AG10803 (cell line): ENCODE measurements at places on chromosomes 12 and 14.

DNA sequence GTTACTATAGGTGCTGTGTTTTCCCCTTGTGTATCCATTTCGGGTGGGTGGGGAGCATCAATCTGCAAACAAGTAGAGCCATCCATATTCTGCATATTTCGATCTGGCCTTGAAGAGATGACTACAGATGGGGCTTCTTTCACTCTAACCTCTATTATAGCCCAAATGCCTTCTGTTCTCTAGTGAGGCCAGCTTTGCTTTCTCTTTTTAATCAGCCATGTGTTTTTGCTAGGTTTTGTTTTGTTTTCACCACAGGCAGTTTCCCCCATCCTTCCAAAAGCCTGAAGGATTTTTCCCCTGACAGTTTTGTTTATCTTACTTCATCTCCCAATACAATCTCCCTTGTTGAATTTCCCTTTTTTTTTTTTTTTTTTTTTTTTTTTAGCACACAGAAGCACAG is 224.1 kb downstream of the BTG1 start:
- DNase-seq = peak; percentile 4

- DNase-seq = no peak
Observed at GRCh38 chr12:73719223-73719622, 818.4 kb upstream of the ATXN7L3B start.

- peak; percentile 92 for DNase-seq
Observed at GRCh38 chr12:4997939-4998338, 45.7 kb upstream of the KCNA5 start.

DNA sequence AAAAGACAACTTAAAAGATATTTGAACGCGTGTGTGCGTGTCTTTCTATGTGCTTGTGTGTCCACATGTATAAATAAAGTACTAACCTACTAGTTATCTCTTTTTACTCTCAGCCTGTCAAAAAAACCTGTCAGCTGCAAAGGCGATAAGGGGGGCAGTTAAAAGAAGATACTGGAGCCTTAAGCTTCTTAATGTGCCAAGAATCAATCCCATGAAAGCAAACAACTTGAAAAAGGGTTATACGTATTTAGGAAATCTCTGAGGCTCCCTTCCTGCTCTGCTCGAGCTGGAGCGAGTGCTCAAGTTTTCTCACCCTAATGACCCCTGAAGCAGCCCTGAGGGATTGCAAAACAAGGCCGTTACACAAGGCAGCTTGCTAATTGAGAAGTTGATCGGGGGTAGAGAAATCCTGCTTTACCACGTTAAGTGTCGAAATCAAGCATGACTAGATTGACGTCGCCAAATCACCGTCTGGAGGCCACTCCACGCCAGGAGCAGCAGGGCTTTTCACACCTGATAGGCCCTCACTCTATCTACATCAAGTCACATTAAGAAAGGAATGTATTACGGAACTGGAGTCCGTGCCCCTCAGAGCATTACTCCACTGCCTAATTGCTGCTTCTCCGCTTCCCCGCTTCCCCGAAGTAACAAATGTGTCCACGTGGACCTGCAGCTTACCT is 32.4 kb downstream of the LMO3 start:
- DNase-seq = peak; percentile 41

- DNase-seq = no peak
Observed at GRCh38 chr12:114812858-114813761, 129.1 kb upstream of the TBX3 start.

DNA sequence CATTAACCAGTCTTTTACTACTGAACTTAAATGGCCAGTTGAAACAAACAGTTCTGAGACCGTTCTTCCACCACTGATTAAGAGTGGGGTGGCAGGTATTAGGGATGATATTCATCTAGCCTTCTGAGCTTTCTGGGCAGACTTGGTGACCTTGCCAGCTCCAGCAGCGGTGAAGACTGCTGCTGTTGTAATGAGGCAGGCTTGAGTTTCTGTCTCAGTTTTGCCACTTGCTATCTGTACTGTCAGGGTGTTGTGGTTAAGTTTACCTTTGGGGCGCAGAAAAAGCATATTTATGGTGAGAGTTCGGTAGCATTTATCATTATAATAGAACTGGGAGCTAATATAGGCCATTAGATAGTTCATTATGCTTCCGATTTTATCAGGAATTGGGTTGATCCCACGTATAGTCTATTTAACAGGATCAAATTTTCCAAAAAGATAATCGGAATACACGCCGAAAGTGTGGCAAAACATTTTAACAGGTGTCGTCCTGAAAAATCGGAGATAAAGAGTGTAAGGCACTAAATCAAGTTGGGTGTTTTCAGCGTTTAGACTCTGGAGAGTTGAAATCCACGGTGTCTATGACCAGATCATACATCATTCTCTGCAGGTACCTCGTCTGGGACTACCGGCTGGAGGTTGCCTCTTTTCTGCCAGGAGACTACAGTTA is 688 bp upstream of the NECAP1 start:
- no peak for DNase-seq

GRCh38 chr12:128259556-128260070 is 7.4 kb upstream of the TMEM132C start:
- no peak for DNase-seq

DNA sequence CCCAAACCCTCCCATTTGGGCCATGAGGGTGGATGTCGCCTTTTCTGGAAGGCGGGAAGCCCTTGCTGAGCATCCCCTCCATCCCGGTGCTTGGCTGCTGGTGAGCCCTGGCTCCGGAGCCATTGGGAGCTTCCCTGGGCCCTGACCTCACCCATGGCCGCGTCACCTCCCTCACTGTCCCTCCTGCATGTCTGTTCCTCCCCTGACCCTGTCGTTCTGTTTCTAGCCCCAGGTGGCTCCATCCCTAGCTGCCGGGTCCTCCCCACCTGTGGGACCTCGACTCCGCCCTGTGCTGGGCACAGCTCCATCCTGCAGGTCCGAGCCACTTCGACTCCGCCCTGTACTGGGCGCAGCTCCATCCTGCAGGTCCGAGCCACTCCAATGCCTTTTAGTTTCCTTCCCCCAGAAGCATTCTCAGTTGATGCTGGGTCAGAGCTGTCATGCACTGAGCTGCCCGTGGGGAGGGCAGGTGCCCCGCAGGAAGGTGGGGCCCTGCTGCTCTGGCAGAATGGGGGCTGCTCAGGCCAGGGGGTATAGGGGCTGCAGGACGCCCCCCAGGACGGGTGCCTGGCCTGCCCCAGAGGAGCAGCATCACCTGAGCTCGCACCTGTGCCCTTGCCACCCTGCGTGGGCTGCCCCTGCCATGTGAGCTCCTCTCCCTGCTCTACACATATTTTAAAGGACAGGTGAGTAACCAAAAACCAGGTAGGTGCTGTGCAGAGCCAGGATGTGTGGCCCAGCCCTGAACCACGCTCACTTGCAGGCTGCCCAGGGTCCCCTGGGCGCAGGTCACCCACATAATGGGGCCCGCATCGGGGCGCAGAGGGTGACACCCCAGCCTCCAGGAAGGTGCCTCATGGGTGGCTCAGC is 19.0 kb downstream of the NOC4L start:
- DNase-seq = no peak

DNA sequence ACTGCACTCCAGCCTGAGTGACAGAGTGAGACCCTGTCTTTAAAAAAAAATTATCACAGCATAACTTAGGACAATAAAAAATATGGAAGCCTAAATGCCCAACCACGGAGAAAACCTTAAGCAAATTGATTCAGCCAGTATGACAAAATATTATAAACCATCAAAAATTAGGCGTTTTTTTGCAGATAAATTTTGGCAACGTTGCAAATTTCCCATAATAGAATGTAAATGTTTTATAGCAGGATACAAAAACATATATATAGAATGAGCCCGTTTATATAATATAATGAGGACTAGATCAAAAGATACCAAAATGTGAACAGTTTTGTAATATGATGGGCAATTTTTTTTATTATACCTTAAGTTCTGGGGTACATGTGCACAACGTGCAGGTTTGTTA is 6.8 kb upstream of the EML5 start:
- no peak for DNase-seq

GRCh38 chr14:73743431-73743931 is 29.3 kb upstream of the PNMA1 start:
- DNase-seq = peak; percentile 44

- DNase-seq = no peak
Observed at GRCh38 chr14:58769011-58769643, 131.4 kb downstream of the DACT1 start.

DNA sequence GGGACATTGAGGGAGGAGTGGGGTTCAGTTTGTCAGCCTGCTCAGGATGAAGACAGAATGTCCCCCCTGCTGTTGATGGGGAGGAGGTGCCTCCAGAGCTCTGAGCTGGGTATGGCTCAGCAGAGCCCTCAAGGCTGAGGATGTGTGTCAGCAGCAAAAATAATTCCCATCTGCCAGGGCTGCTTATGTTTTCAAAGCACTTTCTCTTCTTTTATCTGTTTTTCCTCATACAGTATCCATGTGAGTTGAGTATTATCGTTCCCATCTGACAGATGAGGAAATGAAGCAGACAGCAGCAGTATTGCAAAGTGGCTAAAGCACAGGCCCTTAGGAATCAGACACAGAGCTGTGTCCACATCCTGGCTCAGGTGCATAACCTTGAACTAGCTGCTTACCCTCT is 94.1 kb downstream of the SLC8A3 start:
- no peak for DNase-seq

DNA sequence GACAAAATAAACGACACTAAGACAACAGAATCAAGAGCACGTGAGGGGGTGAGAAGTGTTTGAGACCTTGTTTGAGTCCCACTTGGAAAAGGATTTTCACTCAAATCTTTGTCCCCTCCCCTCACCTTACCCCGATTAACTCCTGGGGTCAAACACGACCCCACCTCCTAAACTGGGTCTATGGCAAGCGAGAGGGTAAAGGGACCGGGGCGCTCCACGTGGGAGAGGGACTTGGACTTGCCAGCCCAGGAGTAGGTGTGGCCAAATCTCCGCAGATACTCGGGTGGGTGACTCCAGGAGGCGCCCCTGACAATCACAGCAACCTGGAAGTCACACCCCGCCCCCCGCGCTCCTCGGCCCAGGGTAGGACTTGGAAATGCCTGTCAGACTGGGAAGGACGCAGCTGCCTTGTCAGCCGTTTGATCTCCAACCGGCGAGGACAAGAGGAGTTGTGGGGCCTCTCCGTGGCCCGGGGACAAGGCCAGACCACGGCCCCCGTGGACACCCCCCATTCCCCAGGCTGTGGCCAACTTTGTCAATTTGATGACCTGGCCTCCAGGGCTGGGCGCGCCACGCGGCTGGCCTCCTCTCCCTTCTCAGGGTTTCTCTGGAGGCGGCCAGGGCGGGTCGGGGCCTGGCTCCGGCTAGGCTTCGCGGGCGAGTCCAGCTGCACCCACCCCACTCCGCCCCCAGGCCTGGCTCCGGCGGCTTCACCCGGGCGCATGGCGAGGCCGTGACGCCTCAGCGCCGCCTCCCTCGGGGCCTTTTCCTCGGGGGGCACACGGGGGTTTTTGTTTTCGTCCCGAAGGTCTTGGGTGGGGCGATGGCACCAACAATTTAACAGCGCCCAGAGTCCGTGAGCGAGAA is 1.1 kb upstream of the BCL11B start:
- no peak for DNase-seq

- DNase-seq = peak; percentile 68
Observed at GRCh38 chr14:33435911-33436689, 497.4 kb downstream of the NPAS3 start.

GRCh38 chr12:109440851-109441490 is 36.1 kb downstream of the KCTD10 start:
- DNase-seq = peak; percentile 84

- no peak for DNase-seq
Observed at GRCh38 chr12:128973883-128974681, 120.8 kb downstream of the GLT1D1 start.

GRCh38 chr12:80794551-80794950 is 77.8 kb downstream of the MYF5 start:
- no peak for DNase-seq

- no peak for DNase-seq
Observed at GRCh38 chr12:10558301-10558700, 52.6 kb downstream of the EIF2S3B start.

DNA sequence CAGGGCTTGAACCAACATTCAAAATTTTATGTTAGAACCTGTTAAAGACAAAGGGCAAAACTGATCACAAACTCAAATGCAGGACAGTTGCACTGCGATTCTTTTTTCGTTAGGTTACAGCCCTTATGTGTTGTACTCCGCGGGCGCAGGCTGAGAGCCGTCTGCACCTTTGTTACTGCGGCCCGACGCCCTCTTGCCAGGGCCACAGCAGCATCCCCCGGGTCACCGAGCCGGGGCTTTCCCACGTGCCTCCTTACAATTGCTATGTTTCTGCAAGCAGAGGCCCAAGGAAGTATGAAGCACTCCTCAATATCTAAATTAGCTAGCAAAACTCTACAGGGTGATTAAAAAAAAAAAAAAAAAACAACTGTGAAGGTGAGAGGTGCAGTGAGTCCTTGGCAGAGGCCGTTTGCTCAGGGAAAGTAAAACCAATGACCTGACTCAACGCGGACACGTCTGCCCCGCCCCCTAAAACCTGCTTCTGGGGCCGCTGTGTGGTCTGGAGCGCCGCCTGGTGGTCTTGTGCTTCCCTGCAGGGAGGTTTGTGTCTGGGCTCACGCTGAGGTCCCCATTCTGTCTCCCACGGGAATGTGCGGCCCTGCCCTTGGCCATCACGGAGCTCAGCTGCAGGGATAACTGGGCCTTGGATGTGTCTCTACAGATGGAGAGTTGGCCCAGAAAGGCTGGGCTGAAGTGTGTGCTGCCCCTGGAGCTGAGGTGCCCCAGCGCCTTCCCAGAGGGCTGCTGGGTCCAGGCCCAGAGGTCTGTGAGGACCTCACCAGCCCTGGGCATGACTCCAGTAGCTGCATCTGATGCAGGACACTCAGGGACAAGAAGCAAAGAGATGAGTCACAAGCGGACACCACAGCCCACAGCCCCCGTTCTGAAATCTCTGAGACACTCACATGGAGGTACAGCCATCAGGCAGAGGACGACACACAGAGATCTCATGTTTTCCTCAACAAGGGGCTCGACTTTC is 418.5 kb downstream of the TMEM121 start:
- DNase-seq = no peak

DNA sequence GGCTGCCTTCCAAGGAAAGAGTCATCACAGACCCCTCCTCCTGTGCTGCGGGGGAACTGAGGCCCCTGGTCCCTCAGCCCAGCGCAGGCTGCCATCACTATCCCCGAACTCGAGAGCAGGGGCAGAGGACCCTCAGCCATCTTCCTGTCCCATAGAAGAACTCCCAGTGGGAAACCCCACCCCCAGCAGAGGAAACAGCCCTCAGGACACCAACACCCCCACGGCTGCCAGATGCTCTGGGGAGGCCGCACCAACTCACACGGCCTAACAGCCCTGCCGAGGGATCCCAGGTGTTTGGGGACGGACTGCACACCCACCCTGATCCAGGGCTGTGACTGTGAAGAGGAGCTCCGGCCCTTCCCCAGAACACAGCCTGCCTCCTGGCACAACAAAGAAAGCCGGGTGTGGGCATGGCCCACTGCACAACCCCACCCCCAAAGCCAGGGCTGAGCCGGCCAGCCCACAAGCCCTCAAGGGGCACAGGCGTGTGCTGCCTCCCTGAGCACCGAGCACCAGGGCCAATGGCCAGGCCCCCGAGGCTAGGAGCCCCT is 16.3 kb upstream of the C14orf180 start:
- no peak for DNase-seq

- DNase-seq = no peak
Observed at GRCh38 chr14:49977126-49977841, 84.4 kb downstream of the ARF6 start.

GRCh38 chr14:21191809-21192446 is 36.1 kb upstream of the OR5AU1 start:
- peak; percentile 26 for DNase-seq
